ENCODE measurements at places on chromosomes 3 and 15.

DNA sequence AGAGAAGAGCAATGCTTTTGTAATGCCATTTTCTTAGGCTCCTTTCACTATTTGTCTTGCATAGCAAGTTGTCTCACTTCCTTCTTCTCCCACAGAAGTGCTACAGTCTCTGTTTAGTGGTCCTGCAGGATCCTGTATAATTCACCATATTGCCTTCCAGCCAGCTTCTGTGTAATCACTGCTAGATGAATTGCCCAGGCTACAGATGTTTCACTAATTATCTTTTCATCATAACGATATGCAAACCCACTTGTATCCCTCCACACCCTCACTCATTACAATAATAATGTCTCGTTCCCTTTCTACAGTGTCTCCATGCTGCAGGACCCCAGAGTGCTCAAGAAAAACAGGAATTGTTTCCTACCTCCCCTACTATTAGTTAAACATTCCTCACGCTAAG is 402.9 kb downstream of the TBL1XR1 start:
- DNase-seq, result no peak

DNA sequence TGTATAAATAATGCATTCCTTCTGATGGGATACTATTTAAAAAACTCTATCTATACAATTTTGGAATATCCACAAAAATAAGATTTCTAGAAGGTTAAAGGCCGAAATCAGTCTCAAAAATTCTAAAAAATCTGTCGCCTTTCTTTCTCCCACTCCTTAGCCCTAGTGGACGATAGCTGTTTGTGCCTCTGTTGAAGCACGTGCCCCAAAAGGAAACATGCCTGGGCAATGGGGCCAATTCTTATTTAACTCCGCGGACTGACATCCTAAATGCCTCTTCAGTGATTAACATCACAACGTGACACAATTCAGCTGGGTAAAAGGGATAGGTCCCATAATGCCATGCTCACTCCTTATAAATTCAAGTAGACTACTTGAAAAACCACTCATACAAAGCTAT is 65.1 kb downstream of the GAP43 start:
- DNase-seq, result no peak

DNA sequence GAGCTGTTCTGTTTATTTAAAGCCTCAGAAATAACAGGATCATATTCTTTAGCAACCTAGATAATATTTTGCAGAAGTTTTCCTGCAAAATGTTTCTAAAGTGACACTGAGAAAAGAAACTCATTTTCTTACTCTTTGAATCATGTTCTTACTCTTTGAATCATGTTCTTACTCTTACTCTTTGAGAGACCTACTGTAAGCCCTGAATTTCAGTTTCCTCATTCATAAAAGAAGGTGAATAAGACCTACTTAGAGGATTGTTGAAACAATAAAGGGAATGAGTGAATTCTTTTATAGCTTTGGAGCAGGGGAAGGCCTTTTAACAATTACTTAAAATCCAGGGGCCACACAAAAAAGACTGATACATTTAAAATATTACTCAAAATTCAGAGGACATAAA is 221.7 kb upstream of the CMC1 start:
- DNase-seq, result no peak

DNA sequence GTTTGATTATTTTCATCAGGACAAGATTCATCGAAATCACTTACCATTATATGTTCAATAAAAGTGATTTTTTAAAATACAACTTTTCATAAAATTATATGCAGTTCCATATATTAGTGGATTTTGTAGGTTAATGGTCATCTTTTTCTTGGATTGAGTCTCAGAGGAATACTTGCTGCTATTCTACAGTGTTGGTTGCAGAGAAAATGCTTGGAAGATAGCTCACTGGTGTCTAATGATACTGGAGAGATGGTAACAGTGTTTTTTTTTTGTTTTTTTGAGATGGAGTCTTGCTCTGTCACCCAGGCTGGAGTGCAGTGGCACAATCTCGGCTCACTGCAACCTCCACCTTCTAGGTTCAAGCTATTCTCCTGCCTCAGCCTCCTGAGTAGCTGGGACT is 143.3 kb downstream of the TCF12 start:
- DNase-seq, result no peak

DNA sequence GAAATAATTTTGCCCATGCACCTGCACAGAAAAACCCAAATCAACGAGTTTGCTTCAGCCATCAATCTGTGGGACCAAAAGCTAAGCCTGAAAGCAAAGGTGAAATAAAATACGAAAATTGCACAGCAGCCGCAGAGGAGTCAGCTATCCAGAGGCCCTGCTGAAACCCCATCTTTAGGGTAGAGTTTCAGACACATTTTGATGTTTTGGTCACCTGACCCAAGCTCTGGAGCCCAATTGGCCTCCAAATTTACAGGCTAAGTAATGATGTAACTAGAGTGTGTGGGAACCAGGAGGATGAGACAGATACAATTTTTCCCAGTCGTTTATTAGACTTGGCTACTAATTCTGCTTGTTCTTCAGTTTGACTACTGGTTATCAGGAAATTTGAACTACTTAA is 308.6 kb upstream of the ATP11B start:
- no peak for DNase-seq

DNA sequence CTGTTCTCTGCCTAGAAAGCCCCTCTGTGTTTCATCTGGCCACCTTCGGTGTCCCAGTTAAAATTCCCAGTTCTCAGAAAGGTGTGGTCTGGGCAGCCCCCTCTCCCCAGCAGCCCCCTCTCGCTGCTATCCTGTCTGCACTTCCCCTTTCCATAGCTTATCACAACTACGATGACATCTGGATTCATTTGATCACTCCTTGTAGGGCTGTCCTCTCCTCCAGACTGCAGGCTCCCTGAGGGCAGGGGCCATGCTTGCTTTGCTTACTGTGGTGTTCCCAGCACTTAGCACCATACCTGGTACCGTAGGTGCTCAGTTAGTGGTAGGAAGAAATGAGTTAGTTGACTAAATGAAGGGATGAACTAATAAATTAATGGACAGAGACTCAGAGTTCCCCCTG is 26.3 kb upstream of the GOLGA6C start:
- DNase-seq, result no peak

DNA sequence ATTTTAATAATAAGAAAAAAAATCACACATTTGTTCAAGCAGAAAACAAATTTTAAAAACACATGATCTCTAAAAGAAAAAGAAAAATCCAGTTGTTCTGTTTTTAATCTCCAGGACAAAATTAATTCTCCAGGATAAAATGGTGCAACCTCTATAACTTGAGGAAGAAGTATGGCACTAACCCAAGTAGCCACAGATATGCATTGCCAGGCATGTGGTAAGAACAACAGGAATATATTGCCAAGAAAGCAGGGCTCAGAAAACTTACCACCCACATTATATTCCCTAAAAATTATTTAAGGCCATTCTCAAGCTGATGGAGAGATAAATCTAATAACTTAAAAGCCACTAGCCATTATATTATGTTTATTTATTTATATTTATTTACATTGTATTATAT is 295.7 kb upstream of the TMCO5A start:
- no peak for DNase-seq

DNA sequence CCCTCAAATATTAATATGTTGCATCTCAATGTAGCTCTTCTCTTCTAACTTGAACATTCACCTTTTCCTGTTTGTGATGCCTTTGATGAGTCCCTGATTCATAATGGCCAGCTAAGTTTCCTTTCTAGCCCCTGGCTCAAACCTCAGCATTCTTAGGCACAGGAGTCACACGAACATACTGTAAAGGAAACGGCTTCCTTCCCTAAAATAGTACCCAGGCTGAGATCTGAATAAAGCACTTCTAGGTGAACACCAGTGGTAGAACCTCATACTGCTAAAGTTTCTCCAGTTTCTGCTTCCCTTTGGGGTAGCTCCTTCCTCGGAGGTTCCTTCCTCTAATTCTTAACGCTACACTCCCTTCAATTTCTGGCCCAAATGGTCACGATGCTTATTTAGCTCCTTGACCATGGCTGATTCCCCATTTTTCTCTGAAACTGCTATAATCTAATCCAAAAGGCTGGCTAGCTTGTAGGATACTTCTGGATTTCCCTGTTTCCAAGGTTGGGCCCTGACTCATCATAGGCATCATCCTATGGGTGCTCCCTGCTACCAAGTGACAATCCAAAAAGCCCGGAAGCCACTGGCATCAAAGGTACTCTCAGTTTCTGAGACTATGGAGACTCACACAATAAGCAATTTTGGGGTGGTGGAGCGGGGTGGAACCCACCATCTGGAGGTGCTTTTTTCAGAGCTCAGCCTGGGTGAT is 2.4 kb downstream of the ANAPC13 start:
- no peak for DNase-seq

GRCh38 chr15:34986771-34987480 is 1.2 kb downstream of the ZNF770 start:
- DNase-seq, result no peak

- no peak for DNase-seq
Observed at GRCh38 chr15:63793046-63793483, 40.7 kb downstream of the HERC1 start.

- no peak for DNase-seq
Observed at GRCh38 chr3:141278196-141279076, 46.8 kb downstream of the PXYLP1 start.

DNA sequence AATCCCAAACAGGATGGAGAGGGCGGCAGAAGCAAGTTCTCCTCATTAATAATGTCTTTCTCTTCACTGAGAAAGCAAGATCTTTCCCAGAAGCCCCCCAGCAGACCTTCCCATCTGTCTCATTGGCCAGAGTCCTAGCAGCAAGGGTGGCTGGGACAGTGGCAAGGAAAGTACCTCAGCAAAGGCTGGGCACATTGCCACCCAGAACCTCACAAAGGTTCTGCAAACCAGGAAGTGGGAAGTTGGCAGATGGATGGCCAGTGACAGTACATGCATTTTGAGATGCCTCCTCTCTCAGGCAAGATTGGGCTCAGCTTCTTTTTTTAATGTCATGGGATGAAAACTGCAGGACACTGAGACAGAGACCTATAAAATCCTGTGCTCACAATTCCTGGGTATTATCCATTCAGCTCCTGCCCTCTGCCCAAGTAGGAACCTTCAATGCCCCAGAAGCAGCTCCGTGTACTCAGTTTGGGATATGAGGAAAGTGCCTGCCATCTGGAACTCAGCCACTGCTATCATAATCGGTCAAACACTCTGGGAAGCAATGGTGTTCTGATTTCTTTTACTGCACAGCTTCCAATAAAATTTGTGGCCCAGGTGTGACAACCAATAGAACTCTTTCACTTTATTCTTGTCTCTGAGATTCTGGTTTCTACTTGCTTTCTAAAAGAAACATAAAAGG is 25.5 kb downstream of the DPH3 start:
- DNase-seq, result no peak

- DNase-seq, result no peak
Observed at GRCh38 chr15:62066663-62067447, at the start of gene C2CD4A. Gene C2CD4A, plus strand, starts transcription at chr15:62066977. Its CDS starts 637 bp downstream, at chr15:62067614.

GRCh38 chr15:85607842-85608241 is 186.9 kb downstream of the KLHL25 start:
- DNase-seq, result no peak

DNA sequence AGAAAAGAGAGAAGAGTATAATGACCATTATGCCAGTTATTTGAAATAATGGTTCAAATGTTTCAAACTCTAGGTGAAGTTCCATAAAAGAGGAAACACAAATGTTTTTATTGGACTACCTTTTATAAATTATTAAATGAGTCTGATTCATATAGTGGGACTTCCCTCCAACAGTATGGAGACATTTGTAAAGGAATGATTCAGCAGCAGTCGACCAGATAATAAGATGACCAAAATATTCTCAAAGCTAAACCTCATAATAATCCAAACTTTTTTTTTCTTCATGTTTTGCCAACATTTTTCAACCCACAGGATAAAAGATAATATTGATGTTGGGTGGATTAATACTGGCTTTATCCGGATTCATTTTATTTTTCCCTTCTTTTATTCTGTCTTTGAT is 18.8 kb downstream of the TIPARP start:
- no peak for DNase-seq

GRCh38 chr3:149203758-149204157 is 17.9 kb downstream of the CP start:
- DNase-seq, result no peak

DNA sequence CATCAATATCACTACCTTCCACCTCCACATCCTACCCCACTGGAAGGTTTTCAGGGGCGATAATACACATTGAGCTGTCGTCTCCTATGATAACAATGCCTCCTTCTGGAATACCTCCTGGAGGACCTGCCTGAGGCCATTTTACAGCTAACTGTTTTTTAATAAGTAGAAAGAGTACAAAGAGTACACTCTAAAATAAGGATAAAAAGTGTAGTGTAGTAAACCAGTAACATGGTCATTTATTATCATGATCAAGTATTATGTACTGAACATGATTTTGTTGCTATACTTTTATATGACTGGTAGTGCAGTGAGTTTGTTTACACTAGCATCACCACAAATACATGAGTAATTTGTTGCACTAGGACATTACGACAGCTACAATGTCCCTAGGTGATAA is 46.6 kb upstream of the SSR3 start:
- no peak for DNase-seq

GRCh38 chr15:78207110-78207458 is 27.3 kb downstream of the ACSBG1 start:
- DNase-seq, result no peak

DNA sequence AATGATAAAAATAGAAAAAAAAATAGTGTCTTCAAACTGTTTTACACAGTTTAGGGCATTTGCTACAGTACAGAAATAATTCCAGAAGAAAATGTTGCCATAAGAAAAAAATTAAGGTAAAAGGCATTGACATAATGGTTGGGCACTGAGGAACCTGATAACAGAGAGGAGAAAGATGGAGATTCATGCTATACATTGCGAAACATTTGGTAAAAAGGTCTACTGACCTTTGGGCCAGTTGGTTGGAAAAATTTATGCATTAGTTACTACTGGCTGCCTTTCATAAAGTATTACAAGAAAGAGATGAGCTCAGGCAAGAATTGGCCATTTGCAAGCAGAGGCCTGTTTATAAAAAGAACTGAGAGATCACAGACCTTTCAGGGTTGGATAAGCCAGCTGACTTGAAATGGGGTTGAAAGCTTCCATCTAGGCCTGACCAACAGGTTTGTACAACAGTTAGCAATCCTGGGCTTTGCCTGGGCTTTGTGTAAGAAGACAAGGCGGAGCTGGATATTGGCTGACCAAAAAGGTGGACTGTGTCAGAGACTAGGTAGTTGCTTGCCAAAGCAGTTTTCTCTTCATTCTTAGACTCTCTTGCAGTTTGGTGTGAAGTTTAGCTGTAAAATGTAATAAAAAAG is 166.6 kb upstream of the MCTP2 start:
- no peak for DNase-seq

GRCh38 chr3:118550556-118550955 is 484.1 kb downstream of the IGSF11 start:
- no peak for DNase-seq

All from stimulated activated CD4-positive, alpha-beta T cell treated with anti-CD3 and anti-CD28 coated beads, Interleukin-1b, Interleukin-23, amount 100 ng/mL, for 1 hour (primary cell).